ENCODE measurements at places on chromosomes 5 and 9. TPM values are rescaled to one million over a fixed set of nuclear protein-coding genes. Genes with fewer than 3 reads are reported as not detected.

Gene CDH6
- total RNA-seq = not detected

- no peaks in the 10 kb centered on the region for H3K27me3 ChIP-seq
- no peak overlapping the region for H3K27ac ChIP-seq
- H3K4me1 ChIP-seq = no peaks in the 10 kb centered on the region
- H3K4me3 ChIP-seq = no peak overlapping the region
- DNase-seq = no peak
Measured at GRCh38 chr5:35762368-35762767, 94.3 kb upstream of the IL7R start.

Gene PPIC
- total RNA-seq = not detected

DNA sequence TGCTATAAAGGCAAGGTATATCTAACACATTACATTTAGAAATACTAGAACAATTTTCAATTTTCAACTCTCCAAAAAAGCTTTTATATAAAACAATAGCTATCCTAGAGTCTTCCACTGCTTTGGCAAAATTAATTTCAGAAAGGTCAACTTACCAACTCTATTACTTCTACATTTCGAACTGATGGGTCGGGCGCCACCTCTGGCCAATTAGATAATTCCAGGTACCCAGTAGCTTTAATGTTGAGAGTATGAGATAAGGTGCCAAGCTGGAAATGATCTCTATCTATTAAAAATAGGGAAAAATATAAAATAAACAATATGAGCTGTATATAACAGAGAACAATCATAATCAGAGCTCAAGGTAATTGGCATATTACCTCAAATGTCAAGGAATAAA is 166.6 kb downstream of the AP3B1 start:
- no peak for DNase-seq
- no peak overlapping the region for H3K4me3 ChIP-seq
- no peaks in the 10 kb centered on the region for H3K4me1 ChIP-seq
- peaks cover 14% of the 10 kb centered on the region for H3K36me3 ChIP-seq
- H3K27ac ChIP-seq = no peak overlapping the region
- no peaks in the 10 kb centered on the region for H3K27me3 ChIP-seq

Gene PCA3
- total RNA-seq = not detected

- H3K27ac ChIP-seq = no peak overlapping the region
- H3K27me3 ChIP-seq = peaks cover 30% of the 10 kb centered on the region
- DNase-seq = no peak
- no peak overlapping the region for H3K4me3 ChIP-seq
- H3K4me1 ChIP-seq = peaks cover 24% of the 10 kb centered on the region
Measured at GRCh38 chr9:14314424-14314928, 535 bp upstream of the NFIB start.

Gene FAXDC2
- 4.0 TPM for total RNA-seq

Gene ITK
- 550 TPM for total RNA-seq

Gene VLDLR
- total RNA-seq = not detected

GRCh38 chr5:111703662-111704061 is 53.3 kb downstream of the NREP start:
- peak; percentile 45 for DNase-seq
- H3K4me1 ChIP-seq = no peaks in the 10 kb centered on the region
- H3K27me3 ChIP-seq = peaks cover 3% of the 10 kb centered on the region
- no peak overlapping the region for H3K4me3 ChIP-seq

Gene ENHO
- total RNA-seq = 0.37 TPM

GRCh38 chr5:171989276-171989675 is 17.2 kb downstream of the FBXW11 start:
- H3K36me3 ChIP-seq = peaks cover 12% of the 10 kb centered on the region
- peaks cover 13% of the 10 kb centered on the region for H3K4me1 ChIP-seq

DNA sequence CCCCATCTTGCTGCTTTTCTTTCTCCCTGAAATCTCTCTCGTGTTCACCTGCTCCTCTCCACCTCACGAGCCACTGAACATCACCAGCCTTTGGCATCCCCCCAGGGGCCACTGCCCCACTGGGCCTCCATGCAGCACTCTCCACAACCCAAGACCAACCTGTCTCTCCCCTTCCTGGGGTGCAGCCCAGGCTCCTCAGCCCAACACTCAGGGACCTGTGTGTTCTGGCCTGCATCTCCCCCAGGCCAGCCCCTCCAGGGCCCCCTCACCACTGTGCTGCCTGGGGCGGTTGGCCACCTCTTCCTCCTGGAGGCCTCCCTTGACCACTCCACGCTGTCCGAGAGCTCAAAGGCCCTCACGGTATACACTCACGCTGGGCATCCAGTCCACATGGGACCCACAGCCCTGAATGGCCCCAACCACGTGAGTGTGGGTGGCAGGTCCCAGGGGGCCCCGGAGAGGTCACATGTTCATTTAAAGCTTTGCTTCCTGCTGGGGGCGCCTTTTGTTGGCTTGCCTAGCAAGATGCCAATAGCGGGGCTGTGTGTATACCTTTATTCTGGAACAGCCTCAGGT is 453 bp upstream of the DOK3 start:
- no peak for DNase-seq
- H3K4me1 ChIP-seq = peaks cover 2% of the 10 kb centered on the region
- H3K4me3 ChIP-seq = no peak overlapping the region
- peaks cover 41% of the 10 kb centered on the region for H3K36me3 ChIP-seq
- H3K27me3 ChIP-seq = no peaks in the 10 kb centered on the region

DNA sequence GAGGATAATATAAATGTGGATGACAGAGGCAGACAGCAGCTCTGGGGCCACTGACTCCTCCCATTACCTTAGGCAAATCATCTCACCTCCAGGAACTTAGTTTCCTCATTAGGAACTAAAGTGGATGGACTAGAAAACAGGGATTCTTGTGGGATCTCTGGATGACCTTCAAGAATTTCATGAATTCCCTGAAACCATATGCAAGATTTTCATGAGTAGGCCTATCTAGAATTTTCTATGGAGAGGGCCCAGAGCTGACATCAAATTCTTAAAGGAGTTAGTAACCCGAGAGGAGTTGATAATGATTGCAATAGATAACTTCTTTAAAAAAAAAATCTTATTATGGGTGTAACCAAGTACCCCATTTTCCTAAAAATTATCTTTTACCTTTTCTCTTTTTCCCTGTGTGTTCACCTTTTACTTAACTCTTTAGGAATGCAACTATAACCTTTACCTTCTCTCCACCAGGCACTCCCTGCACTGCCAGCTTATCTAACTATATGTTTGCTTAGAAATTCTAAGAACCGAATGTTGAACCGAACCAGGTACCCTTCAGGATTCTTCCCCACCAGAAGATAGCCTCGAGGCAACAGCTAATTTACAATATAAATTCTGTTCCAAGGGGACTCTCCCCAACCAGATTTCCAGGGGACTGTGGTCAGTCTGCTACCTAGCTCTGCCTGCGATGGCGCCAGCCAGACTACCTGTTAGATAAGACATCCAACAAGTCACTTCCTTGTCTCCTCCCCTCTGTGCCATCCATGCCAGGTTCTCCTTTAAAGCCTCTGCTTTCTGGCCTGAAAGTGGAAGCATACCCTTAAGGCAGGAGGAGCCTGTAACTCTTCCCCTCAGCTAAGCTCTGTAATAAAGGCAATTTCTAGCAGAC is 86.0 kb downstream of the GCNT4 start:
- H3K36me3 ChIP-seq = no peaks in the 10 kb centered on the region
- no peaks in the 10 kb centered on the region for H3K4me1 ChIP-seq
- H3K4me3 ChIP-seq = no peak overlapping the region
- H3K27me3 ChIP-seq = peaks cover 3% of the 10 kb centered on the region
- no peak for DNase-seq
- no peak overlapping the region for H3K27ac ChIP-seq

GRCh38 chr5:128844354-128844923 is 120.8 kb upstream of the SLC27A6 start:
- no peak for DNase-seq
- no peaks in the 10 kb centered on the region for H3K27me3 ChIP-seq
- no peak overlapping the region for H3K27ac ChIP-seq
- no peak overlapping the region for H3K4me3 ChIP-seq
- H3K4me1 ChIP-seq = no peaks in the 10 kb centered on the region

DNA sequence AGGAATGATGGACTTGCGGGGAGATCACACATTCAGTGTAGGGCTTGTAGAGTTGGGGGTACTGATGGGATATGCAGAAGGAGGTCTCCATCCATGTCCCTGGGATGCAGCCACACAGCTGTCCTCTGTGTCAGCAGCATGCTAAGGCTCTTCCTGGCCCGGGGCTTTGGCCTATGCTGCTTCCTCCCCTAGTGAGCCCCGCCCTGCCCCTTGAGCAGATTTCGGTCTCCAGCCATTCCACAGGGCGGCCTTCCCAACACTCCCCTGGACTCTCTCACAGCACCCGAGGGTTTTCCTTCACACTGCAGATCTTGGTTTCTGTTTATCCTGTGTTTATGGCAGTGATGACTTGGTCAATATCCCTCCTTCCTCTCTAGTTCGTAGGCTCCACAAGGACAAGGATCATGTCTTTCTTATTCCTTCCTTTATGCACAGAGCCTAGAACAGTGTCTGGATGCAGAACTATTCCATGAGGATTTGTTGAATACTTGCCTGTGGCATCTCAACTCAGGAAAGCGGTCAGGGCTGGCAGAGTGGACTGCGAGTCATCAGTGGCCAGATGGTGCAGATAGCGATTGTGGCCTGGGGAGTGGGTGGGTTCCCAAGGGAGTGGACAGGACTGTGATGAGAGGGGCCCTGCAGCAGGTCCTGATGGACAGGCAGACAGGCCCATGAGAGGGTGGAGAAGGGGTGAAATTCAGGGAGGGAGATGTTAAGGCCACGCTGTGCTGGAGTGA is 114.2 kb downstream of the RGS3 start:
- peaks cover 54% of the 10 kb centered on the region for H3K4me1 ChIP-seq
- no peaks in the 10 kb centered on the region for H3K36me3 ChIP-seq
- no peaks in the 10 kb centered on the region for H3K27me3 ChIP-seq

All from CD4-positive, CD25-positive, alpha-beta regulatory T cell (primary cell).